ENCODE measurements at places on chromosomes 6 and 20.

DNA sequence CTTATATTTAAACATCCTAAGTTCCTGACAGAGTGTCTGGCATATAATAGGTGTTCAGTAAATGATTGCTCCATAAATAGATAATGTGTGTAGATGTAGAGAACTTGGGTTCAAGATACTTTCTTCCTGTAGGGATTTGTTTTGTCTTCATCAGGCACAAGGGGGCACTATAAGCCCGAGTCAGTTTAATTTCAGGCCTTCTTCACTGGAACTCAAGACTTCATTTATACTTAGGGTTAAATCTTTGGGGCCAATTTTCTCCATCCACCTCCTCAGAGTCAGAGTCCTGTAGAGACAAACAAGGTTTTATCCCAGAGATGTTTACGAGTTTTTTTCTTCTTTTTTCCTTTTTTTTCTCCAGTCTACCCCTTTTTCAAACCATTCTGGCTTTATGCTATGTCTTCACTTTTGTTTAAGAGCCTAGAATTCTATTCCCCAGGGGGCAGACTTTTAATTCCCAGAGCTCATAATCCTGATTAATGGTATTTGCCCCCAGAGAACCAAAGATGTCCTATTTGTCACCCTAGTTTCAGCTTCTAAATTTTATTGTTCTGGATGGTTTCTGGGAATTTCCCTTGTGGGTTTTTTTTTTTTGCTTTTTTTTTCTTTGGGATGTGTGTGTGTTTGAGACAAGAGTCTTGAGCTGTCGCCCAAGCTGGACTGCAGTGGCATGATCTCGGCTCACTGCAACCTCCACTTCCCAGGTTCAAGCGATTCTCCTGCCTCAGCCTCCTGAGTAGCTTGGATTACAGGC is 88.4 kb downstream of the HFE start:
- DNase-seq, result no peak

DNA sequence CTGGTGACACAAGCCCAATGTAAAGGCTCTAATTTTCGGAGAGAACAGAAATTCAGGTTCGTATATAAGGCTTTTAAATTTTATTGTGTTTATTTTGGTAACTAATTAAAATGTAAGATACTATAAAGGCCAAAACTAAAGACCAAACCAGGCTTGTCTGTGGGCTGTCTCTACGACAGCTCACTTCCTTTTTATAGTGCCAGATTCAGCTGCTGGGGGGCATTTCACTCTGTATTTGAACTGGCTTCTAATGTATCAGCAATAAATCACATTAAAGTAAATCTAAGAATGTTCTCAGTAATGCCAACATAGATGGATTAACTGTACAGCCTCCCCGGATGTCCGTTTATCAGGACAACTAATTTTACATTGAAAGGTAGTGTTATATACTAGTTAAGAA is 31.1 kb upstream of the STXBP5 start:
- no peak for DNase-seq

DNA sequence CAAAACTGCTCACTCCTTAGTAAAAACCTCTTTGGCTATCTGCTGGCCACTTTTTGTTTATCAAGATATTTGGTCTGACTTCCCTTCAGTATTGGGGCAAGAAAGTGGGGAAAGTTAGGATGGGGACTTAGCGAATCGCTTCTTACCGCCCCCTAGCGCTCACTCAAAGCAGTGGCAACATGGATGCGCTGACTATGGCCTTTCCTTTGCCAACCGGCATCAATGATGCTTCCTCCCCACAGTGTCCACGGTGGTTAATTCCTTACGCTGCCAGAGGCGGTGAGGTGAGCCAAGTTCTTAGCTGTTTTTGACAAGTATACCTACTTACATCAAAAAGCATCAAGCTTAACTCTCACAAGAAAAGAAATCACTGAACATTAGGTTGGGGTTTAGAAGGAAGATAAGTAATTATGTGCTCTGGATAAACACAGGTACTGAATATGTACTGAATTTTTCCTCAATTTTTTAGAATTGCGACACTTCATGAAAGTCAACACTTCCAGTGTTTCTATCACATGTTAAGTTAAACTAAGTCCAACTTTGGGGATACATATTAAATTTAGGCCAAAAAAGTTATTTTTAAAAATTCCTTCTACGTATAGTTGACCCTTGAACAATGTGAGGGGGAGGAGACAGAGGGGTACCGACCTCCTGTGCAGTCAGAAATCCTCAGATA is 86.7 kb downstream of the GMDS start:
- no peak for DNase-seq

GRCh38 chr6:107999341-107999740 is 41.3 kb upstream of the SEC63 start:
- no peak for DNase-seq

DNA sequence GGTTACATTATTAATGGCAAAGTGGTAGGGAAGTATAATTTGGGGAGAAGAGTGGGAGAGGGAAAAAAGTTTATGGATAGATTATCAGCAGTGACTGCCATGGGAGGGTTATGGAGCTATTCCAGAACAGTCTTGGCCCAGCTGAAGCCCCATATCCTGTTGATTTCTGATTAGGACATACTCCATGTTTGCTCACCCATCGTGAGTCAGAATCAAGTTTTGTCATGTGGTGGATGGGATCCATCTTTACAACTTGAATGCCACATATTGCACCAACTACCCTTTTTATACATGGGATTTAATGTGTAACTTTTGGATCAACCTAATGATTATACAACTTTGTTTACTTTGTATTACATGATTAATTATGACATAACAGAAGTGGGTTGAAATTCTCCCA is 217.0 kb downstream of the HAO1 start:
- no peak for DNase-seq

DNA sequence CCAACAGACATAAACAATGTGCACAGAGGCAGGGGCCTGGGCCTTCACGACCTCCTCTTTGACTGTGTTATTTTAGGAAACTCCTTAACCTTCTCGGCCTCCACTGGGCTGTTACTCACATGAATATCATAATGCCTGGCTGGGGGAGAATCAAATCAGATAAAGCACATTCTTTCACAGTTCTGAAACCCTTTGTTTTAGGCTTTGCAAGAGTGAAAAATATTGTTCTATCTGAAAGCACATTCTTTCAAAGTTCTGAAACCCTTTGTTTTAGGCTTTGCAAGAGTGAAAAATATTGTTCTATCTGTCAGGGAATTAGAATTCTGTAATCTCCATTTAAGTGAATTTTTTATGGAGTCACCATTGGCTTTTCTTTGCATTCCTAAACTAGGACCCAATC is 50.7 kb upstream of the SYNDIG1 start:
- DNase-seq, result no peak

DNA sequence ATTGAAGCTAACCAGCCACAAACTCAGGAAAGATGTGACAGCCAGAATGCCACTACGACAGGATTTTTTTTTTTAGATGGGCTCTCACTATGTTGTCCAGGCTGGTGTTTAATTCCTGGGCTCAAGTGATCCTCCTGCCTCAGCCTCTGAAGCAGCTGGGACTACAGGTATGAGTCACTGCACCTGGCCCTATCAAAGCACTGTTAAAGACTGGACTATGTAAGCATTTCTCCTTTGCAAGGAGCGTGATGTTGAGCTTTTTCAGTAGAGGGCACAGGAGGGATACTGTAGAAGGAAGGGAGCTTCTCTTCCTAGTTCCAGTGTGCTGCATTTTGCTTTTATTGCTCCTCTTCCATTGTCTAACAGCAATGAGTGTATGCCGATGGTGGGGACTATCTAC is 35.8 kb downstream of the ZBTB9 start:
- no peak for DNase-seq

- DNase-seq, result no peak
Observed at GRCh38 chr20:38905375-38905774, 20.8 kb upstream of the FAM83D start.

DNA sequence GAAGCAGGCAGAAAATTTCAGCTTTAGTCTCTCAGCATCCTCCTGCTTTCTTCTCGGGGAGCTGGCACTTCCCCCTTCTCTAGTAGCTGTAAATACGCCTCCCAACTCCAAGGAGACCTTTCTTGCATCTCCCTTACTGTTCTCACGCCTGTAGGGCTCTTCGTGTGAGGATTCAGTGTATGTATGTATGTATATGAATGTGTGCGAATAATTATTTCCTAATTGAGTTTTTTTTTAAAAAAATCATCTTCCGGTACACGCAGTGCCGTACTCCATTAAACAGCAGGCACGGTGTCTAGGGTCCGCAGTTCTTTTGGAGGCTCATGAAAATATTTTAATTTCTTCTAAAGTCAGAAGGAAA is 85.4 kb downstream of the HFE start:
- DNase-seq, result no peak

GRCh38 chr6:776528-776931 is 83.6 kb upstream of the EXOC2 start:
- no peak for DNase-seq

- DNase-seq, result no peak
Observed at GRCh38 chr6:43124481-43124880, 46.6 kb upstream of the SRF start.

- no peak for DNase-seq
Observed at GRCh38 chr20:35620818-35621559, 5.4 kb downstream of the SPAG4 start.

DNA sequence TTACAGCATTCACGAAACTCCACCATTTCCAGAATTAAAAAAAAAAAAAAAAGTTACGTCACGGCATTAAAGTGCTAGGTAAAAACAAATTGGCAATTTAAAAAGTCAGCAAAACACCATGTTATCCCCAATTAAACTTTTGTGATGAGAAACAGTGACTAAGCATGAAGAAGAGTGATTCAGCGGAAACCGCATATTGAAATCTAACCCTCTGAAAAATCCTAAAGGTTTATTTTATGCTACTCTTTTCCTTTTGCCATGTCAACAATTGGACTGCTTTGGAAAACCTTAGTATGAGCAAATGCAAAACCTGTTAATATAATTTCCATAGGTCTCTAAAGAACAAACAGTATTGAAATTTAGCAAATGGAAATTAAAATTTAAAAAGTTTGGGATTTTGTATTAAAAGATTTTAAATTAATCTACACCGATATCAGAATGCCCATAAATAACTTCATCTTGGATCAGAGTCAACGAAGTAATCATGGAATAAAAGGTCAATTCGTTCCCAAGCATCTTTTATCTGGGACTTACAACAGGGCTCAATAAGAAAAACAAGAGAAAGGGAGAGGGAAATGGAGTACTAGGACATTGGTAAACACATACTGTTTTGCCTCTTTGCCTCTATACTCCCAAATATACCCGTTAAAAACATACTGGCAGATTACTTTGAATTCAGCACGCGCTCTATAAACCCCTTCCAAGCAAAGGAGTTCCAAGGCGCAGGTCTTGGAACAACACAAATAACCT is 1.1 kb downstream of the FBXO30 start:
- DNase-seq, result no peak

GRCh38 chr6:83735461-83735860 is 26.6 kb upstream of the SNAP91 start:
- no peak for DNase-seq

GRCh38 chr20:38091441-38092216 is 58.1 kb downstream of the RPRD1B start:
- no peak for DNase-seq

DNA sequence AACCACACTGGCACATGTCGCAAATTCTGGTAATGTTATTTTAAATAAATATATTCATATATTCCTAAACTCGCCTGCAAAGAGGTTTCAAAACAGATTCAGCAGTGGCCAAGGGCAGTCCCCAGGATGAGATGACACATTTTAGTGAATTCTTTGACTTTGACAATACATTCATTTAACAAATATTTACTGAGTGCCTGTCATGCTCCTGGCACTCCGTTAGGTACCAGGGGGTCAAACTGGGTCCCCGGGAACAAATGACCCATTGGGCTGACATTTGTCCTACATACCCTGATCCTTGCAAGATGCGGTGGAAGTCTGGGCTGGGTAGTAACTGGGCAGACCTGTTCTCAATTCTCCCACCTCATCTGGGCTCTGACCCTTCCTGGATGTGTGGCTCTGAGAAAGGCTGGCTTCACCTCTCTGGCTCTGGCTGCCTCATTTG is 74.9 kb downstream of the FYN start:
- no peak for DNase-seq

DNA sequence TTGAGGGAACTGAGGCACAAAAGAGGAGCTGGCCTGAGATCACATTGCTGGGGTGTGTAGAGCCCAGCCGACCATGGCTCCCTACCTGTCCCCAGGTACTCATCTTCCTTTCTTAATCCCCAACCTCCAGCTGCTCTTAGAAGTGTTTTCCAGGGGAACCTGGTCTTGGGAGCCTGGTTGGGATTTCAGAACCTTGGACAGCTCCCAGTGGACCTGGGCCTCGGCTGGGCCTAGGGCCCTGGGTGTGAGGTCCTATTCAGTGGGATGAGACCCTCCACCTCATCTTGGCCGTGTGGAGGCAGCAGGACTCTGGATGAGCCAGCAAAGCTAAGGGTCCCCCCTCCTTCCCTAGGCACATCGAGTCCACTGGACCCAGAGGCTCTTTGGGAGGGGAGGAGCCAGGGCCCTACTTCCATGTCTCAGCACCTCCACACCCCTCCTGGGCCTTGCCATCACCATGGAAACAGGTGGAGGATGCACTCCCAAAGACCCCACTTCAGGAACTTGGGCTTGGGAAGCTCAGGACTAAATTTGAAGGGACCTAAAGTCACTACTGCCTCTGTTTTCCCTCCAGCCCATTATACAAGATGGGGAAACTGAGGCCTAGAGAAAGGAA is 38.5 kb downstream of the DLGAP4 start:
- DNase-seq, result no peak

DNA sequence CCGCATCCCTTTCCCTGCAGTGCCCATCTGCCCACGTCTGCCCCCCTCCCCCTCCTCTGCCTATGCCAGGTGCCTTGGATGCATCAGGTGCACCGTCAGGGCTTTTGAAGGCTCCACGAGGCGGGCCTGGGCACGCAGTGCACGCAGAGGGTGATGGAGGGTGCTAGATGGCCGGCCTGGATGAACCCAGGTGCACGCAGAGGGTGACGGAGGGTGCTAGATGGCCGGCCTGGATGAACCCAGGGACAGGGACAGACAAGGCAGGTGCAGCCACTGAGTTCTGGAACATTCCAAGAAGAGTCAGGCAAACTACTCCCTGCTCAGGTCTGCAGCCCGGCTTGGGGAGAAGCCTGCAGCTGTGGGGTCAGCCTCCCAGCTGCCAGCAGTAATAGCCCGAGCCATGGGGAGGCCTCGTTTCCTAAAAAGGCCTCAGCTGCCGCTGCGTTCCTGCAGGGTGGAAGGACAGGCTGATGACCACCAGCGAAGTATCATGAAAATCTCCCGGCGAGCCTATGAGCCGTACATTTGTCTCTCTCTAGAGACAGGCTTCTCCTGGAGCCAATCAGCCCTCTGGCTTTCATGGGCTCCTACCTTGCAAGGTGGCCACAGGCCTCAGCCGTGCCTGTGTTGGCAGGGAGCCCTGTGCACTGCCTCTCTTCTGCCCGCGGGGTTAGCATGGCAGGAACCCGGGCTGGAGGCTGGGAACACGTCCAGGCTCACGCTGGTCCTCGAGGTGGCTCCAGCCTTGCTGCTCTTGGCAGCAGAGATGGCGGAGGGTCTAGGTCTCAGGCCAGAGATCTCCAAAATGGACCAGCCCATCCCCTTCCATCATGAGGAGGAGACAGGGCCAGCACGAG is 29.6 kb downstream of the NTSR1 start:
- no peak for DNase-seq
